ENCODE measurements at places on chromosomes 6 and 20.

- no peak for DNase-seq
These were observed 40.4 kb downstream of the WASF1 start for GRCh38 chr6:110139052-110139451.

DNA sequence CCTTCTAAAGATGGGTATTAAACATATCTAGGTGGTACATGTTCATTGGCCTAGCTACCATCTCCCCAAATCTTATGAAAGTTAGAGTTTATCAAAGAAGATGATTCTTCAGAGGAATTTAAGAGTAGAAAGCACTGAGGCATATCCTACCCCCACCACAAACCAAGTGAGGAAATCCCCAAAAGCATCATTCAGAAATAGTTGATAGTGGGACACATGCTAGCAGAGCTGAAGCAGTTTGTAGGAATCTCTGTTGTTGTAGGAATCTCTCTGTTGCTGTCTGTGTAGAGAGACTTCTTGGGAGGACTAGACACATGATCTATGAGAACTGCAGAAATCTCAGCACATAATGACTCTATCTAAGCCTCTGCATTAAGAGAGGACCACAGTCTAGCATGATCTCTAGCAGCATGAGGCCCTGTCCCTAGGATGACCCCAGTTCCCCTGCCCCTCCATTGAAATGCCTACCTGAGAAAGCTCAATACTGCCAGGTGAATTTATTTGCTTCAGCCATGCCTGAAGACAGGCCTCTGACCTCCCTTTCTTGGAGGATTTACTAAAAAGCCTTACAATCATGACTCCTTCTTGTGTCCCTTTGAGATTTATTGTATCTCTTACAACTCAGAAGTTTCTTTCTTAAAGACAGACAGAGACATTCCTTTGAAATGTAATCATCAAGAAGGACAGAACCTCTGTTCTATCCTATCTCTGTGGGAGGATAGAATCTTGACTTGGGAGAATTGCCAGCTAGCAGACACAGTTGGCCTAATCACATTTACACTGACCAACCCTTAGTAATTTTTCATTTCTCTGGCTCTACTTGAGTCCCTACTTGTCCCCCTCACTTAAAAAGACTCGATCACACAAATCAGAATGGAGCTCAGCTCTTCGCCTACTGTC, 582.4 kb downstream of the PHF3 start:
- DNase-seq: no peak

DNA sequence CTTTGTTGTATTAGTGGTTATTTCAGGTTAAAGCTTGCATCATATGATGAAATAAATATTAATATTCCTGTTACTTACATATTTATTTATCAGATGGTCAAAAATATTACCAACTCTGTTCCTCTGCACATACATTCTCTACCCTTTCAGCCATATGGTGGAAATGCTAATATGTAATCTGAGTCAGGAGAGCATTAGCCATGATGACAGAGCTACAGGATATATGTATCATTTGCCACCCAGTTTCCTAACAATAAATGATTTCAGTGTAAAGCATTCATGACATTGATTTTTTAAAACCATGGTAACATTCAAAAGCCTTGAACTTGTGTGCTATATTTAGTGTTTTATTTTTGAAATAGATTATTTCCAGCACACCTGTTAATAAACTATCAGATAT, 16.6 kb downstream of the POPDC3 start:
- no peak for DNase-seq

DNA sequence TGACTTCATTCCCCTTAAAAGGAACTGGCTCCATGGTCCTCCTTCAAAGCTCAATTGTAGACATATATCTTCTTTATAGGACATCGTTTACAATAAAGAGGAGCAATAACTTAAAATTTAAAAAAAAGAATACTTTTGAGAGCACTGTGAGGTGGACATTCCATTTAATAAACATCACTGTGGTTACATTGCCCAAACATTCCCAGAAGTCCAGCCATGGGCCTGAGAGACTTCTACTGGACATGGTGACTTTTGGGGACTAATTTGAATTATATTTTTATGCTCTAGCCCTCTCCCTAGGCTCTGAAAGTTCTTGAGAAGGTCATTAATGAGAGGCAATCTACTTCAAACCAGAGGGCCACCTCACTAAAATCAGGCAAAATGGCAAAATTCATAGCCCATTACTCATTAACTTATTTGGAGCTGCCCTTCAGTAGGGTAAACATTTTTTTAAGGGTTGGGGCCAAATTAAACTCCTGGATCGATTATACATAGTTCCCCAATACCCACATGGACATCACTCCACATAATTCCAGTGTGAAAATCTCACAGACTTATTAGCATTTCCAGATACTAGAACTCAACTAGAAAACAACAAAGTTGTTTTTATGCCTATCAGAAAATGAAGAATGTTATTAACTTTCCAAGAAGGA, 17.1 kb downstream of the ISM1 start:
- no peak for DNase-seq
